ENCODE measurements at places on chromosomes 16 and 17.

DNA sequence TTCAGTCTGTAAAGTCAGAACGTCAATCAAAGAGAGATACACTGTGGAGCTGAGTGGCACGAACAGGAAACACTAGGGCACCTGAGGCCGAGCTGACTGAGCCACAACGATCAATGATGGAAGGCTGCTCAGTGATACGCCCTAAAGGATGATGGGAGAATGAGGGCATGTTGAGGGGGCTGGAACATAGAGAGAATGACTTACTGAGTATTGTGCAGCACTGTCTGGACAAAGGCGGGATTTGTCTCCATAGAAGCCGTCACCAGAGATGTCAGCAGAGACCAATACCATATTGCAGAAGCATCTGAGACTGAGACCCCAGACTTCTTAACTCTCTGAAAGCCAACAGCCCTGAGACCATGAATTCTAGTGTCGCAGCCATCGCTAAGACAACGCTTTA, 33.4 kb downstream of the ZZEF1 start:
- DNase-seq = no peak

GRCh38 chr16:49754495-49755312, 101.2 kb downstream of the ZNF423 start:
- peak; percentile 18 for DNase-seq

DNA sequence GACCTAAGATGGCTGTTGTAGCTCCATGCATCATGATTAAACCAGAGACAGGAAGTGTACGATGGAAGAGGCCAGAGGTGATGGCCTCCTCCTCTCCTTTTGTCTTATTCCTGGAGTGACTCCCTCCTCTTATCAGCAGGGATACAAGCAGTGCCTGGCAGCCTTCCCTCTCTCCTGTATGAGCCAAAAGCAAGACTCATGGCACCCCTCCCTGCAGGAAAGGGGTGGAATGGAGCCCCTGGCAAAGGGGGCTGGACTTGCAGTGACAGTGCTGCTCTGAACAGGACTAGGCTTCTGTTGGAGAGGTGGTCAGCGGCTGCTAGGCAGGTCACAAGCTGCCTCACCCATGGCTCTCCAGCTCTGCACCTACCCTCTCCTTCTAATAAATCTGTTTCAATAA, 8.4 kb downstream of the TXNL4B start:
- no peak for DNase-seq

DNA sequence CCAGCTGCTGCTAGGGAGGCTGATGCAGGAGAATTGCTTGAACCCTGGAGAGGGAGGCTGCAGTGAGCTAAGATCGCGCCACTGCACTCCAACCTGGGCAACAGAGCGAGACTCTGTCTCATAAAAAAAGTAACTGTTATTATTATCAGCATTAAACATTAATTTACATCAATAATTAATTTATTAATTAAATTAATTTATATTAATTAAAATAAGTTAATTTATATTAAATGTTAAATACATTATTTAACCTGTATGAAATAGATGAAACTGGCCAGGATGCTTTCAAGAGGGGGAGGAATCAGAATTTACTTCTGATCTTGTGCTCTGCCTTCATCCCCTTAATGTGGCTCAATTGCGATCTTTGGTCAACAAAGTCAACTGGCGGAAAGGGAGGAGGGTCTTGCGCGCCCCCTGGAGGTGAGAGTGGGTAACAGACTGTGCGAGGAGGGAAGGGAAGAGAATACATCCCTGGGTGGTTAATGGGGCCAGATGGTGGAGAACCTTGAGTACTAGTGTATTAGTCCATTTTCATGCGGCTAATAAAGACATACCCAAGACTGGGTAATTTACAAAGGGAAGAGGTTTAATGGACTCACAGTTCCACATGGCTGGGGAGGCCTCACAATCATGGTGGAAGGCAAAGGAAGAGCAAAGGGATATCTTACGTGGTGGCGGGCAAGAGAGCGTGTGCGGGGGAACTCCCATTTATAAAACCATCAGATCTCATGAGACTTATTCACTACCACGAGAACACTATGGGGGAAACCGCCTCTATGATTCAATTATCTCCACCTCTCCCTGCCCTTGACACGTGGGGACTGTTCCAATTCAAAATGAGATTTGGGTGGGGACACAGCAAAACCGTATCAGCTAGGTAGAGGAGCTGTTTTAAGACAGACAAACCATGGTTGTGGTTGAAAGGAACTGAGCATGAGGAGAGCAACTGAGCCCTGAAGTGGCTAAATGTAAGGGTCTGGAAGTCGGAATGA, 15.7 kb upstream of the CPPED1 start:
- DNase-seq = peak; percentile 93

GRCh38 chr16:3696425-3697218, 20.7 kb downstream of the TRAP1 start:
- DNase-seq = no peak

GRCh38 chr16:29641561-29641960, 21.5 kb upstream of the SPN start:
- DNase-seq = no peak

DNA sequence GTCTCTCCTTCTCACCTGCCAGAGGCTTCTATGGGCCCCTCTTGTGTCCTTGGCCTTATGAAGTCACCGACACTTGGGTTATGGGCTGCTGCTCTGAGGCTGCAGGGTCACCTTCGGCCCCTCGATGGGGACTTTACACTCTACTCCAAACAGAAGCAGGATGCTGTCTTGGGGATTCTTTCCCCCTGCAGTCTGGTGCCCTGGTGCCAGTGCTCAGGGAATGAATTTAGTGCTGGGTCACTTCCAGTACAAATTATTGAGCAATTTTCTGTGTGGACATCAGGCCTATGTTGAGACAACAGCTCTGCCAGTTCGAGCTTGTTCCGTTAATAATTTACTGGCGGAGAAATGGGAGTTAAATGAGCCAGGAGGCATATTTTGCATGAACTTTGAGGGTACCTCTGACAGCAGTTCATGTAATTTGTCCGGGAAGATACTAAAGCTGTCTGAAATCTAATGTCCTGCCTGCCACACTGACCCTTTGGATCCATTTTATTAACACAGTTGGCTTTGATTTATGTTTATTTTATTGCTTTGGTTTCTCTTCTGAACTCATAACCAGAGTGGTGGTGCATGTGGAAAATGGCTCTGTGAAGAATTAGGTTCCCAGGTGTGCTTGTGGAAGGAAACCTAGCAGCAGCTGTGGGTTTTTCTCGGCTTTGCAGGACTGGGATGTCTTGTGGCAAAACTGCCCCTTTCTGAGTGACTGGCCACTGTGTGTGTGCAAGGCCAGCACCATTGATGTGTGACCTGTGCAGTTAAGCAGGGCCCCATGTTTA, 34.1 kb upstream of the DHX8 start:
- DNase-seq = no peak

GRCh38 chr17:50316016-50316587, 29.8 kb upstream of the XYLT2 start:
- DNase-seq = no peak

DNA sequence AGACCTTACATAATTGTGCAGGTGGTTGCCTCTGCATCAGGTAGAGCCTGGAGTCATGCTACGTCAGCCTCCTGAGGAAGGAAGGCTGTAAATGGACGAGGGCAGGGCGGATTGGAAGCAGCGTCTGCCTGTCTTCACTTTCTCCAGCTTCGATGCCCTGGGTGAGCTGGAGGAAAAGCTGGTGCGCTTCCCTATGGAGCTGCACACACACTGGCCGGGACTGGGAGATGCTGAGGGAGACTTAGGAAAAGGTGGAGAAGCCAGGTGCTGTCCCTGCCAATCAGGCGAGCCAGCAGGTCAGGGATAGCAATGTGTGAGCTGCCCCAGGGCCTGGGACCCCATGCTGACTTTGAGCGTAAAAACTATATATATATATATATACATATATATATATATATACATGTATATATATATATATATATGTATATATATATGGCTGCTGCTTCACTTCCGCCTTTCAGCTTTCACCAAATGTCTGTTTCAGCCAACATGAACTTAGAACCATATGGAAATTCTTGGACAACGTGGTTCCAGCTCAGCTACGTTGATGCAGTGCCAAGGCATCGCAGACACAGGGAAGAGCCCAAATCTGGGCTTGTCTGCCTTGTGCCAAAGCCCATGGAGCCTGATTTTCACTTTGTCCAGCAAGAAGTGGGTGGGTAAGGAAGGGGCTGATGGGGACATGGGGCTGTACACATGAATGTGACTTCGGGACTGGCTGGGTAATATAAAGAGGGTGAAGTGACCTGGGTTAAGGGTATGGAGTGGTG, 71.5 kb upstream of the NKD1 start:
- DNase-seq = no peak

- no peak for DNase-seq
These were observed 50.0 kb downstream of the RMI2 start for GRCh38 chr16:11395008-11395948.

- DNase-seq = no peak
These were observed at the start of gene NUPR1 for GRCh38 chr16:28538733-28539596. TSS of gene NUPR1 (minus strand) at chr16:28538974. CDS start at chr16:28538907, 67 bp downstream.

DNA sequence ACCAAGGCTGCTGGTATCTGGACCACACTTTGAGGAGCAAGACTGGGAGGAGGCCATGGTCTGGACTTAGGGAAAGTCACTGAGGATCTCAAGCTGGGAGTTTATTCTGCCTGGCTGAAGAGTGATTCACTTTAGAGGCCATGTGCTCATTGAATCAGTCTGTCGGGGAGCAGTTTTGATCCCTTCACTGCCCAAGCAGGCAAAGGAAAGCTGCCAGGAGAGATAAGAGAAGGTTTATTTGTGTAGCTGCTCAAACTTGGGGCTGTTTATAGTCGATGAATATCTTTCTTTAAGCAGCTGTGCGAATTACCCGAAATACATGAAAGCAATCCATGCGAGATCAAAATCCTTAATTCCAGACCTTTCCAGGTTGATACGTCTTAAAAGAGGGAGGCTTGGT, 544.4 kb upstream of the EEF2KMT start:
- DNase-seq = no peak

- no peak for DNase-seq
These were observed 446 bp upstream of the PSMD11 start for GRCh38 chr17:32443827-32444300.

- no peak for DNase-seq
These were observed 304.4 kb downstream of the HS3ST3B1 start for GRCh38 chr17:14605267-14605599.

DNA sequence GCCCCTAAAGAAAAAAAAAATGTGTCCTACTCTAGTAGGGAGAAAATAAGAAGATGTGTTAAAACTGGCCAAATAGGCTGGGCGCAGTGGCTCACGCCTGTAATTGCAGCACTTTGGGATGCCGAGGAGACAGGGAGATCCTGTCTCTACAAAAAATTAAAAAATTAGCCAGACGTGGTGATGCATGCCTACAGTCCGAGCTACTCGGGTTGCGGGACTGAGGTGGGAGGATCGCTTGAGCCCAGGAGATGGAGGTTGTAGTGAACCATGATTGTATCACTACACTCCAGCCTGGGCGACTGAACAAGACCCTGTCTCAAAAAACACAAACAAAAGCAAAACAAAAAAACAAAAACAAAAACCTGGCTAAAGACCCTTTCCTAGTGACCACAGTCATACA, 15.9 kb downstream of the ZFHX3 start:
- DNase-seq = no peak

DNA sequence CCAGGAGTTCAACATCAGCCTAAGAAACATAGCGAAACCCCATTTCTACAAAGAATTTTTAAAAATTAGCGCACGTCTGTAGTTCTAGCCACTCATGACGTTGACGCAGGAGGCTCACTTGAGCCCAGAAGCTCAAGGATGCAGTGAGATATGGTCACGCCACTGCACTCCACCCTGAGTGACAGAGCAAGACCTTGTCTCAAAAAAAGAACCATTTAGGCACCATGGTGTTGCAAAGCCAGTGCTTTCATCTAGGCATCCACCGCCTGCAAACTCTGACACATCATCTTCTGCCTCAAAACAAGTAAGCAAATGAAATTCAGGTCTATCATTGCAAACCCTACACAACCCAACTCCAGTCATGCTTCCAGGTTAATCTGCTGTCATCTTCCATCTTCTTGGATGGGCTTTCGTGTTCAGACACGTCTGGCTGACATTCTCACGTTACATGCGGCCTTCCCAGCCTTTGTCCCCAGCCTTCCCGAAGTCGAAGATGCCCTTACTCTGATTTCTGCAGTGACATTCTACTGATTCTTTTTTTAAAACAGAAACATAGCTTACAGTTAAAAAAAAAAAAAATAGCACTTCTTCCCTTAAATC, 8.9 kb downstream of the ANKRD11 start:
- no peak for DNase-seq

- no peak for DNase-seq
These were observed 1.4 kb downstream of the KIAA0753 start for GRCh38 chr17:6639014-6639585.

GRCh38 chr16:66562986-66563385, 3.3 kb upstream of the CMTM1 start:
- DNase-seq = no peak

DNA sequence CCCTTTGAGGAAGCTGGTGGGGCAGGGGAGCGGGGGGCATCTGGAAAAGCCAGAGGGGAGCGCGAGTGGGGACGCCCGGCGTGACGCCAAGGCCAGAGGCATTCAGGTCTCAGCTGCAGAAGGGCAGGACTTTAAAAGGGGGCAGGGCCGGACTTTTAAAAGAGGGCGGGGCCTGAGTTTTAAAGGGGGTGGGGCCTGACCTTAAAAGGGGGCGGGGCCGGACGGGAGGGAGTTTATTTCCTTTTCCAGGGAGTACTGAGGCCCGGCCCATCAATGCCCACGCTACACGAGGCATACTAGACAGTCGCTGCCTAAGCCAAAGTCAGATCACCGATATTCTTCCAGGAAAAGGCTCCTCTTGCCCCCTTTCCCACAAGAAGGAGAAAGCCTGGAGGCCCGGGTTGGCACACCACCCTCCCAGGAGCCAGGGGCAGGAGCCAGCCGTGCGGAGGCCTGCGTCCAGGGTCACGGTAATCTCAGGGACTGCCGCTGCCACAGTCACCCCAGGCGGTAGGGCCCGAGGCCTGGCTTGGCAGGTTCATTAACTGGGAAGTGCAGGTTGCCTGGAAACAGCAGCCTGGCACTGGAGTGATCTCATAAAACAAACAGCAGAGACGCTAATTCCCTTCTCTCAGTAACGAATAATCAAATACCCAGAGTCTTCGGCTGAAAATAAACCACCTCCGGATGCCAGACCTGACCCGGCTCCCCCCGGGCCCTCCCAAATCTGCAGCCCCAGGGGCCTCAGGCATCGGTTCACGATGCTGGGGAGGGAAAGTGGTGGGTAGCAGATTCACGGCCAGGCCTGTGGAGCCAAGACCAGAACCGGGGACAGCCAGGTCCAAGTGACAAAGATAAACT, 90.7 kb downstream of the TIMM22 start:
- DNase-seq = peak; percentile 37

- DNase-seq = peak; percentile 61
These were observed 20.4 kb upstream of the WDR45B start for GRCh38 chr17:82668631-82669099.

Measured in activated T-cell treated with anti-CD3 and anti-CD28 coated beads, Interleukin-2, amount 50 U/mL, for 48 hours (primary cell).